NCI-H2171 treated with DMSO at 0.1 percent for 48 hours (cell line): ENCODE measurements at places on chromosomes 7 and 10.
A peak's percentile ranks its signal among the peaks of the same experiment; 100 is the strongest.

GRCh38 chr10:132366499-132366898 is 30.5 kb upstream of the PWWP2B start:
- DNase-seq, result no peak

GRCh38 chr10:57992321-57993077 is 275.2 kb downstream of the IPMK start:
- peak; percentile 62 for DNase-seq

DNA sequence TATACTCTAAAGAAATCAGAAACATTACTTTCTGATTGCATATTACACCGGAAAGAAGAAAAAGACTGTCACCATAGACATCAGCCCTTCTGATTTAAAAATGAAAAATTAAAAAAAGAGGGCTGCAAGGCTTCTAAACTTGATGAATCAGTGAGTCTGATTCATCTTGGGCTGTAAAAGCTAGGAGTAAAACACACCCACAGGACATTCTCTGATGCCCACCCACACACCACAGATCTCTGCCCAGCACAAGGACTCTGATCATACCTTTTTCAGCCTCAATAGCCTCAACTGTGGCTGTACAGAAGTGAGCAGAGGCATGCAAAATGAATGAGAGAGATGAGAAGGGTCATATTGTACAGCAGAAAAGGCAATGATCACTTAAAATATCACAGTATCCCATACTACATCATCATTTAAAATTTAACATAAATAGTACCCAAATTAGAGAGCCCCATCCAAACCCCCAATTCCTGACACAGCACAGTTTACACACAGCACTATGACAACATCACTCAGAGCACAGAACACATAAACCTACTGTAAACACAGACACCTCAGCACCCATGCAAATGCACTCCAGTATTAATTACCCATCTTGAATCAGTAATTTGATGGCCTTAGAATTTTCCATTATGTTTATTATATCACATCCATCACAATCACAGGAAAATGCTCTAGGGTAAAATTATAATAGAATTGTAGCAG is 6.4 kb upstream of the MSS51 start:
- no peak for DNase-seq

GRCh38 chr10:36096576-36096975 is 454.5 kb upstream of the FZD8 start:
- no peak for DNase-seq

GRCh38 chr10:71966046-71967004 is 2.1 kb downstream of the CHST3 start:
- no peak for DNase-seq

DNA sequence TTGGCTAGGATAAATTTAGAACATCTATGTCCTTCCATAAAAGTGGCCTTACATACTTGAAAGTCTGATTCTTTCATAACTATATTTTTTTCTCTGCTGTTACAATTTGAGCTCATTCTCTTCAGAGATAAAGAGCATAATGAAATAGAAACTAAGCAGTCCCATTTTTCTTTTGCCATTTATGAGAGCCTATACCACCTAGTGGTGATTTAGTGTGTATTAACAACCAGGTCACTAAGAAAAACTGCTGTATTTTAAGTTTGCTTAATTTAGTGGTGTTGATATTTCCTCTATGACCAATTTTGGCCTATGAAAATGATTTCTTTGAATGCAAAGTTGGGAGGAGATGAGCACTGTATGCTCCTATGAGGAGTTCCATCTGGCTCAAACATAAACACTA is 88.7 kb upstream of the ZWINT start:
- DNase-seq, result no peak

DNA sequence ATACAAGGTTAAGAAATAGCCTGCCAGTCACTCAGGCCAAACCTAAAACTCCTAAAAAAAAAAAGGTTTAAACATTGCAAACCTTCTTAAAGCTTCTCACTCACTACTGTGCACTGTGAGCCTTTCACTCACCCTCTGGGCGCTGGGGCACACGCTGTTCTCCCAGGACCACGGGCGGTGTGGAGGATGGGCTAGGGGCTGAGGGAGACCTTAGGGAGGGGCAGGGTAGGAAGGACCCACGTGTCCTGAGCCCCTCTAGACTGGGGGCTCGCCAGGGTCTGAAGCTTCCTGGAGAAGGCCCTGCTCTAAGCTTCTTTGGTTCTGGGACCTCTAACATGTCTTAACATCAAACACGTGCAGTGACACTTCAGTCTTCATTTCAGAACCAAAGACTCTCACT is 569.8 kb downstream of the DNAJB6 start:
- no peak for DNase-seq

GRCh38 chr7:70640266-70640833 is 491.6 kb upstream of the GALNT17 start:
- no peak for DNase-seq

DNA sequence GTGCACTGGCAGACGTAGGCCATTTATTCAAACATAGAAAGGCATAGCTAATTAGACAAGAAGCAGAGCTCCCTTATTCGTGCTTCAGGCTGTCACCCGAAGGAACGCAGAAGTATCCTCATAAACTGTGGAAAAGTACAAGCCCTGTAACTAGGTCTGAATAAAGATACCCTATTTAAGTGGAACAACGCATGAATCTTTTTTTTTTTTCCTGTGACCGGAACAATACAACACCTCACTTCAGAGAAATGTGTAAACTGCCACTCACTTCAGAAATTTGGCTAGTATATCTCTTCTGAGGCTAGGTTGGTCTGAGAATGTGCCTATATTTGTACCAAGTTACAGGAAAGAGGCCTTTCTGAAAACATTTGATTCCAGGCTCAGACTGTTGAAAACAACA is 8.0 kb upstream of the CSTF2T start:
- no peak for DNase-seq

- no peak for DNase-seq
Observed at GRCh38 chr10:35674843-35675242, 32.7 kb upstream of the FZD8 start.

DNA sequence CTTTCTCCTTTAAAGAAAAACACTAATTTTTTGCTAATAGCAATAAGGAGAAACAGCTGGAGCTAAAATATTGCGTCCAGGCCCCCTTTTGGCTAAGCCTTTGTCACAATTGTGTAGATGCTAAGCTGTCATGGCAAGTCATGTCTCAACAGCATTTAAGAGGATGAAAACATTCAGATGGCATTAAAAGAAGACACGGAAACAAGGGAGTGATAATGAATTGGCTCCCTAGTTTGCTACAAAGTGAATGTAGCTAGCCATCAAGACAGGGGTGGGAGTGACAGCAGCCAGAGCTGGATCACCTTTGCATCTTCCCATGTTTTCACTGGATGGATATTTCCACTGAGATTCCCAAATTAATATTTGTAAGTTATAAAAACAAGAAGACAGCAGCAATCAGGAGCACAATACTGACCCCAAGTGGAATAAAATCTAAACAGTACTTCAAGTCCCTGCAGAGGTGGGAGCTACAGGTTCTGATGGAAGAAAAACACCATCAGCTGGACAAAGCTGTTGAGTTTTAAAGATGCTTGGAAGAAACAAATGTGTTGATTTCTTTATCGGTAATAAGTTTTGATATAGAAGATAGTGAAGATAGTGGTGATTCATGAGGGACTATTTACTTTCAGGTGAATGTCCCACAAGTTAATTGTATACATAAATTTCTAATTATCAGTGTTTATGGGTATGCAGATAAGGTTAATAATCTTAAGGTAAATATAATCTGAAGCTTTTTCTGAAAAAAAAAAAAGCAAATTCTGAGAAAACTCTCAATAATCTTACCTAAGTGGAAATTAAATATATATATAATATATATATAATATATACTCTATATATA is 129.4 kb downstream of the SLC16A9 start:
- DNase-seq, result no peak

DNA sequence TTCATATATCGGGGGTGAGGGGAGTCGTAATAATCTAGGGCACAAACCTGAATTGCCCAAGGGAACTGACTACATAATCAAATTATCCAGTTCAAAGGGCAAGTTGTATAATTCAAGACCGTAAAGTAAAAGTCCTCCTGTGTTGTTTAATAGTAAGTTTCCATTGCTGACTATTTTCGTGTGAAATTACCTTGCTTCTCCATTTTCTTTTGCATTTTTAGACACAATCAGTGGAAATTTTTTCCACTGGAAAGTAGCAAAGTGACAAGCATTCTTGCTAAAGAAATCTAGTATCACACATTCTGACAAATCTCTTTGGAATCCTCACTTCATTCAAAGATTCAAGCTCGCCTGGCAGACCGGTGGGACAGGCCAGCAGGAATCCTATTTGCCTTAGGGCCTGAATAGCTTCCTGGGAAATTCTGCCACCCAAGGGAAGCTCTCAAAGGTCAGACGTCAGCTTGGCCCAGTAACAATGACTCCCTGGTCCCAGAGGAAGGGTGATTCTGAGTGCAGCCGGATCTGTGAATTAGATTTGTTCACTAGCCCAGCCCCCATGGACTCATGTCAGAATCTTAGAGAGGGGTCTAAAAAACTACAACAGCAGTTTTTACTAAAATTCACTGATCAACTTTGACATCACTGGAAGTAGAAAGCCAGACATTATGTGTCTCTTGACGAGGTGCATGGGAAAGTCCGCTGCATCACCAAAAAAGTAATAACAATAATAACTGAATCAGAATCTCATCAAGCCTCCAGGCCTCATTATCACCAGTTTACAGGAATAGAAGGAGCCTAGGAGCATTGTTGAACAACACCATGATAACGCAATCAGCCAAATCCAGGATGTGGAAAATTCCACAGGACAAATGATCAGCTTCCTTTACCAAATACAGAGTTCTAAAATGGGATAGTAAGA is 161.0 kb downstream of the SKIDA1 start:
- DNase-seq, result no peak

- DNase-seq, result no peak
Observed at GRCh38 chr10:71714031-71714410, 5.6 kb downstream of the C10orf105 start.

GRCh38 chr10:104253106-104253505 is 1.6 kb upstream of the GSTO1 start:
- no peak for DNase-seq

DNA sequence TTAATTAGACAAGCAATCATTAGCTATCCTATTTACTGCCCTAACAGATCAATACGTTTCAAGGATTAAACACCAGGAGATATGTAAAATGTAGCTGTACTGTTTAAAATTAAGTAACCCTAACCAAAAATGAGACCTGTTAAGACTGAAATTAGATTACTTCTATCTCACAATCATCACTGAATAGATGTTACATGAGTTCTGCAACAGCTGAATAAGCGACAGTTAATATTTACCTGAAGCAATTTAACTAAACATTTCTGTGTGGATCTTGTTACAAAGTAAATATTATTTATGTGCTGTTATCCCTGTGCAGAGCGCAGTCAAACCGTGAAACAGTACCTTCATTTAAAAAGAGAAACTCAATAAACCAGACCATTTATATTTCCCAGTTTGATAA is 122.5 kb downstream of the RELN start:
- peak; percentile 78 for DNase-seq

DNA sequence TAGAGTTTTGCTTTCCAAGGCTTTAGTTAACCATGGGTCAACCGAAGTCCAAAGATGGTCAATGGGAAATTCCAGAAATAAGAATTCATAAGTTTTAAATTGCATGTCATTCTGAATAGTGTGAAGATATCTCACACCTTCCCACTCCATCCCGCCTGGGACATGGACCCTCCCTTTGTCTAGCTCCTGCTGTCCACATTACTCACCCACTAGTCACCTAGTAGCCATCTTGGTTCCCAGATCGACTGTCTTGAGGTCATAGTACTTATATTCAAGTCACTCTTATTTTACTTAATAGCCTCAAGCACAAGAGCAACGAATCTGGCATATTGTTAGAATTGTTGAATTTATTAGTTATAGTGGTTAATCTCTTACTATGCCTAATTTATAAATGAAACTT is 366.6 kb downstream of the PRPF18 start:
- no peak for DNase-seq

GRCh38 chr7:130141161-130141883 is 63.9 kb downstream of the TMEM209 start:
- no peak for DNase-seq

DNA sequence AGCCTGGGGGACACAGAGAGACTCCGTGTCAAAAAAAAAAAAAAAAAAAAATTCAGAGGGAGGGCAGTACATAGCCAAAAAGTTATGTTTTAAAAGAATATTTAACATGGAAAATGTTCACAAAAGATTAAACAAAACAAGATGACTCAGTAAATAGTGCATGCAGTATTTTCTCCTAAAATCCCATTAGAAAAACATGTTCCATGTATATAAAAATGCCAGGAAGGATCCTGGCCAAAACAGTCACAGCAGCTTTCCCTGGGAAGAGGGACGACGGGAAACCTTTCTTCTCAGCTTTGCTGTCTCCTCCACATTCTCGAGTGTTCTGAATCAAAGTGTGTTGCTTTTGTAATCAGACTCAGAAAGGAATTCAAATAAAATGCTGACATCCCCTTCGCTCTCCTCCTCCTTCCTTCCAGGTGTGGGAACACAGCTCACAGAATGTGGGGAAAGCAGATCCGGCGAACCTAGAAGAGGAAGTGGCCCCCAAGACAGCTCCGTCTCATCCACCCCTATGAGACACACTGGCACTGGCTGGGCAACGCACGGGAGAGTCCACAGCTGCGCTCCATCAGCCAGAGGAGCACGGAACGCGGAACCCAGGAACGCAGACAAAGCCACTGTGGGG is 139.4 kb downstream of the MAD1L1 start:
- DNase-seq, result no peak

DNA sequence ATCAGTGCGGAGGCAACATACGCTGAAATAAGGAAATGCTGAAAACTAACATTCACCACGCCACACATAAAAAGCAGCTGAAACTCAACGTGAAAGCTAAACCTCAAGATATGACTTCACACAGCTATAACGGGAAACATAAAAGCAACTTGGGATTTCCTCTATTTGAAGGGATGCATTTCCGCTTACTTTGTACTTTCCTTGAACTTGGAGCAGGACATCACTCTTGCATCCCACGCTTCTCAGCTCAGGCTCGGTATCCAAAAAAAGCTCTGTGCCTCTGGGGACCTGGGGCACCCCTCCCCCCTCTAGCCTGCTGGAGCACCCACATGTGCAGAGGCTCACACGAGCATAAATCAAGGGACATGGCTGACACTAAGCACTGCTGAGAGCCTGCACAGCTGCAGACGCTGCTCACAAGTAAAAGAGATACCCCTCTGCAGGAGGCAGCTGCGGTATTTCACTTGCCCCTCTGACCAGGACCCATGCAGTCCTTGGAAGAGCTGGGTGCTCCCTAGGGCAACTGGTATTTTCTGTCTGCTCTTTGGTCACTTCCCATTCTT is 34.2 kb downstream of the PARD3 start:
- DNase-seq, result peak; percentile 61
